Upper lobe of right lung (tissue), 1 donor: ENCODE measurements at places on chromosomes 11 and 22. TPM values are rescaled to one million over a fixed set of nuclear protein-coding genes. Genes with fewer than 3 reads are reported as not detected.
A peak's percentile ranks its signal among the peaks of the same experiment; 100 is the strongest.

GRCh38 chr22:43222262-43222661 lies 35.3 kb upstream of the TTLL12 start:
- no peak for DNase-seq

DNA sequence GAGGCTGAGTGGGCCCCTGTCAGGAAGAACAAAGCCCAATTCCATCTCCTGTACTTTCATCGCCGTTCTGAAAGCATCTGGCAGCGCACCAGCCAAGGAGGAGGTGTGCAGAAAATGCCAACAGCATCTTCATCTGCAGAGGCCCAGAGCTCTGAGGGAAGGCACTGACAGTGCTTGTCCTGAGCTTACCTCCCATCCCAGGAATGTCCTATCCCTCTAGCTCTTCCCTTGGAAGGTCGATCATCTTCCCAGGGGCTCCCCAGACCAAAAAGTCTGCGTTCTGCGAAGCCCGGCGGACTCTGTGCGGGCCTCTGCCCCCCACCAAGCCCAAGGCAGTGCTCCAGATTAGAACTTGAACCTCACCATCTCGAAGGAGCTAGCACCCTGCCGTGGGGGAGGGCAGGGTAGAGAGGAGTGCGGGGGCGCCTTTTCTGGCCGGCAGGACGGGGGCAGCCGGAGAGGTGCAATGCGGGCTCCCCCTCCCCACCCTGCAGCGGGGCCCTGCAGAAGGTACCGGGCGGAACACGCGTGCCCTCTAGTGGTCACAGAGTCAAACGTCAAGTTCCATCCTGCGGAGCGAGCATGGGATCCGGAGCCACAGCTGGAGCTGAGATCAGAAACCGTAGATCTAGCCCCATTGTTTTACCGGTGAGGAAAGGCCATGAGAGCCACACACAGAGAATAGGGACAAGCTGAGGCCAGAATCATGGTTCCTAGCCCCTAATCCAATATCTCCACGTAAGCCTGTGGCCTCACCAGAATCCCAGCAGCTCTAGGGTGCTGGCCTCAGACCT lies 5.0 kb downstream of the SCN2B start:
- DNase-seq = peak; percentile 85

GRCh38 chr11:10385696-10386095 lies 69.4 kb upstream of the AMPD3 start:
- DNase-seq = no peak

- no peak for DNase-seq
Measured at GRCh38 chr11:44379141-44380008, 69.4 kb upstream of the ALX4 start.

- no peak for DNase-seq
Measured at GRCh38 chr22:44211946-44212930, 31.5 kb downstream of the PARVG start.

DNA sequence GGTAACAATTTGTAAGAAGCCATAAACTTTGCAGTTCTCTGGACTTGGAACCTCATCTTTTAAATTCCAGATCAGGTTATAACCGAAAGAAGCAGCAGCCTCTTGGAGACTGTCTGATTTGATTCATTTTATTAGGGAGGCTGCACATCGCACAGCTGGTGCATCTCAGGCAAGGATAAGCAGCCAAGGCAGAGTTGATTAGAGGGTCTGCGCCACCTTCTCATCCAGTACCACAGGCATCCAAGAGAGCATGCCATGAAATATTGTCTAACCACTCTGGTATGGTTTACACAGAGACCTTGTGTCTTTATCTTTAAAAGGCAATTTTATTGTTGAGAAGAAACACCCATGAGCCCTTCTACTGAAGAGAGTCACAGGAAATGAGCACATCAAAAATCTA lies 16.2 kb upstream of the CWF19L2 start:
- no peak for DNase-seq

- DNase-seq = no peak
Measured at GRCh38 chr11:86978756-86979608, 23.8 kb upstream of the FZD4 start.

DNA sequence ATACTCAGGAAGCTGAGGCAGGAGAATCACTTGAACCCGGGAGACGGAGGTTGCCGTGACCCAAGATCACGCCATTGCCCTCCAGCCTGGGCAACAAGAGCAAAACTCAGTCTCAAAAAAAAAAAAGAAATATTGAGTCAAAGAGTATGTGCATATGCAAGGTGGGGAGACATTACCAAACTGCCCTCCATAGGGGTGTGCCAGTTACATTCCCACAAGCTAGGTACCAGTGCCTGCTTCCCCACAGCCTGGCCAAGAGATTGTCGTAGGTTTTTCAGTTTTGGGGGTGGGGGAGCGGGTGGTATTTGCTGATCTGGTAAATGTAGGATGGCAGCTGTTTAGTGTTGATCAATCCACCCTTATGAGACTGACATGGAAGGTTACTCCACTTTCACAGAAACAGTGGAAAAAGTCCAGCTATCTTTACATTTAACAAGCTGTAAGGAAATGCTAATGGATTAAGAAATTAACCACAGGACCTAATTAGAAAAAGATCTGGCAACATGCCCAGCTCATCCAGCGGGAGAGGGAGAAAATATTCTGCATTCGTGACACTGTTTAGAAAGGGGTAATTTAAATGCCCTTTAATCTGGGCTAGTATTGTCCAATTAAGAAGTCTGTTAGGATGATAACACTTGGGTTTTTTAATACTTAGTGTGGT lies 89.4 kb downstream of the PACS1 start:
- DNase-seq = no peak

ELMOD1 gene
- total RNA-seq = 2.8 TPM

C11orf91 gene
- 1.5 TPM for total RNA-seq

GTSE1 gene
- 0.43 TPM for total RNA-seq

SYT13 gene
- total RNA-seq = not detected

TREH gene
- 0.46 TPM for total RNA-seq
